ENCODE measurements at places on chromosomes 7 and 10. TPM values are rescaled to one million over a fixed set of nuclear protein-coding genes. Genes with fewer than 3 reads are reported as not detected.
A peak's percentile ranks its signal among the peaks of the same experiment; 100 is the strongest.

DNA sequence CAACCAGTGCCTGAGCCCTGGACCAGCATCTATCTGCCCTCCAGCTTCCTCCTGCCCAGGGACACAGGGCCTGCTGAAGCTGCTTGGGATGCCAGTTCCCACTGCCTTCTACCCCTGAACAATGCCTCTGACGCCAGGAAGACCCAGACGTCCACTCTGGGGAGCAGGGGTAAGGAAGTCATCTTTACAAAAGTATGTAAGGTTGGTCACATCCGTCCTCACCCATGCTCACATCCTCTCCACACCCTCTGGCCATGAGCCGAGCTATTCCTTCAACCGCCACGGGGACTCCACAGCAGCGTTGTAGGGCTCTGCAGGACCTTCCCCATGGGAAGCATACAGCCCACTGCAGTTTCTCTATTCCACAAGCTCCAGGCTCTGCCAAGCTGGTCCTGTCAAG, 58.5 kb downstream of the CLRN3 start:
- no peaks in the 10 kb centered on the region for H3K27me3 ChIP-seq
- no peak overlapping the region for H3K4me3 ChIP-seq
- no peak overlapping the region for H3K27ac ChIP-seq
- H3K36me3 ChIP-seq = no peaks in the 10 kb centered on the region
- DNase-seq = no peak

DNA sequence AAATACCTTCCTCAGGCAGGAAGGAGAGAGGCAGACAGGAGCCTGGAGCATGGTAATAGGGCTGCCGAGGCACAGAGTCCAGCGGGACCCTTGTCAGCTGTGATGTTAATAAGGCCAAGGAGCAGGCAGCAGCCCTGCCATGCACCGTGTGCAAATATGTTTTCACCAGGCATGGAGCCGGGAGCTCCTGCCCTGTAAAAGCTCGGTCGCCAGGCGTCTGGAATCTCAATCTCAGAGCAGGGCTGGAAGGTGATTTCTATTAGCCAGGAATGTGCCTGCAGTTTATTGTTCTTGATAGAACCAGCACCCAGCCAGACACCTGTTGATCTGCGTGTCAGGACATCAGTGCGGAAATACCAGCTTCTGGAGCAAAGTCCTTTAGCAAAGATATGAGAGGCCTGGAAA, 469.8 kb downstream of the GLRX3 start:
- no peaks in the 10 kb centered on the region for H3K27me3 ChIP-seq
- no peaks in the 10 kb centered on the region for H3K36me3 ChIP-seq
- H3K4me3 ChIP-seq = no peak overlapping the region
- DNase-seq = no peak
- no peaks in the 10 kb centered on the region for H3K4me1 ChIP-seq

- DNase-seq = no peak
- no peak overlapping the region for H3K27ac ChIP-seq
- no peaks in the 10 kb centered on the region for H3K36me3 ChIP-seq
Measured at GRCh38 chr10:59175538-59176240, 754 bp upstream of the PHYHIPL start.

- no peak for DNase-seq
- H3K4me1 ChIP-seq = no peaks in the 10 kb centered on the region
Measured at GRCh38 chr10:18087355-18087754, 52.9 kb upstream of the CACNB2 start.

GRCh38 chr10:520402-520787, 169.1 kb downstream of the DIP2C start:
- DNase-seq = no peak
- H3K27me3 ChIP-seq = no peaks in the 10 kb centered on the region
- no peaks in the 10 kb centered on the region for H3K4me1 ChIP-seq
- no peak overlapping the region for H3K27ac ChIP-seq

DNA sequence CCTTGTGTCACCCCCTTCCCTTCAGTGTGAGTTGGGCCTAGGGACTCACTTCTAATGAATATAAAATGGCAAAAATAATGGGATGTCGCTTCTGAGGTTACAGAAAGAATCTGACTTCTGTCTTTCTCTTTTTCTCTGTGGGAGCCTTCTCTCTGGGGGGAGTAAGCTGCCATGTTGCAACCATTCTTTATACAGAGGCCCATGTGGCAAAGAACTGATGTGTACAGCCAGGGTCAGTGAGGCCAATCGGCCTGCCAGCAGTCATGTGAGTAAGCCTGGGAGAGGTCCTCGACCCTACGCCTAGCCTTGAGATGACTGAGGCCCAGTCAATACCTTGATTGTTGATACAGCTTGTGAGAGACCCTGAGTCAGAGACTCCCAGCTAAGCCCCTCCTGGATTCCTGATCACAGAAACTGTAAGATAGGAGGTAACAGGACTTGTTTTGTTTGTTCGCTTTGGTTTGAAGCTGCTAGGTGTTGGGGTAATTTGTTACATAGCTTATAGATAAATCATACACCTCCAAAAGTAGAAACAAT, 1.7 kb downstream of the TCAF1 start:
- peaks cover 26% of the 10 kb centered on the region for H3K4me1 ChIP-seq
- no peak for DNase-seq
- no peak overlapping the region for H3K4me3 ChIP-seq
- peak overlapping the region; percentile 55 for H3K27ac ChIP-seq
- H3K27me3 ChIP-seq = no peaks in the 10 kb centered on the region

Gene HTR7
- not detected for total RNA-seq

Gene C7orf33
- total RNA-seq = not detected

DNA sequence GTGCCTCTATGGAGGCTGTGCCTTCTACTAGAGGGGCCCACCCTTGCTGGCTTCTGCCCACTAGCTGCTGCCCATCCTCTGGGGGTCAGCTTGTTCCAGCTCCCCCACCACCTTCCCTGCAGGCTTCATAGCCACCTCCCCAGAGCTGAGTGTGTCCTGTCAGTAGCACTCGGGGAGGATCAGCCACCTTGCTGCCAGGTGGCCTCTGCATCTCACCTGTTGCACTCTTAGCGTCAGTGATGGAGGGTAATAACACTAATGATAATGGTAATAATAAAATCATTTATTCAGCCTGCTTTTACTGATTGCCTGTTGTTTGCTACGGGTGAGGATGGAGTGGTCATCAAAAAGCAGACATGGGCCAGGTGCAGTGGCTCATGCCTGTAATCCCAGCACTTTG, 377.6 kb downstream of the LRMDA start:
- no peak overlapping the region for H3K4me3 ChIP-seq
- no peak overlapping the region for H3K27ac ChIP-seq
- H3K36me3 ChIP-seq = no peaks in the 10 kb centered on the region

Gene RBM48
- total RNA-seq = 18.0 TPM

GRCh38 chr7:82172017-82172416, 271.6 kb downstream of the CACNA2D1 start:
- no peaks in the 10 kb centered on the region for H3K4me1 ChIP-seq
- H3K36me3 ChIP-seq = no peaks in the 10 kb centered on the region
- H3K27ac ChIP-seq = no peak overlapping the region
- no peaks in the 10 kb centered on the region for H3K27me3 ChIP-seq
- no peak for DNase-seq
- no peak overlapping the region for H3K4me3 ChIP-seq
